ENCODE measurements at places on chromosomes 1 and 21. TPM values are rescaled to one million over a fixed set of nuclear protein-coding genes. Genes with fewer than 3 reads are reported as not detected.

PROK1 gene
- not detected for total RNA-seq

IGSF9 gene
- total RNA-seq: not detected

RNF186 gene
- not detected for total RNA-seq

C2CD4D gene
- total RNA-seq: 1.6 TPM

OR6N1 gene
- not detected for total RNA-seq

SEC22B gene
- total RNA-seq: 18.8 TPM

STMN1 gene
- total RNA-seq: 487 TPM

EPHA10 gene
- total RNA-seq: not detected

GRCh38 chr1:4963251-4963650 is 308.8 kb downstream of the AJAP1 start:
- no peak overlapping the region for H3K4me3 ChIP-seq
- H3K36me3 ChIP-seq: no peaks in the 10 kb centered on the region
- peaks cover 2% of the 10 kb centered on the region for H3K4me1 ChIP-seq
- DNase-seq: no peak
- H3K27ac ChIP-seq: no peak overlapping the region

DNA sequence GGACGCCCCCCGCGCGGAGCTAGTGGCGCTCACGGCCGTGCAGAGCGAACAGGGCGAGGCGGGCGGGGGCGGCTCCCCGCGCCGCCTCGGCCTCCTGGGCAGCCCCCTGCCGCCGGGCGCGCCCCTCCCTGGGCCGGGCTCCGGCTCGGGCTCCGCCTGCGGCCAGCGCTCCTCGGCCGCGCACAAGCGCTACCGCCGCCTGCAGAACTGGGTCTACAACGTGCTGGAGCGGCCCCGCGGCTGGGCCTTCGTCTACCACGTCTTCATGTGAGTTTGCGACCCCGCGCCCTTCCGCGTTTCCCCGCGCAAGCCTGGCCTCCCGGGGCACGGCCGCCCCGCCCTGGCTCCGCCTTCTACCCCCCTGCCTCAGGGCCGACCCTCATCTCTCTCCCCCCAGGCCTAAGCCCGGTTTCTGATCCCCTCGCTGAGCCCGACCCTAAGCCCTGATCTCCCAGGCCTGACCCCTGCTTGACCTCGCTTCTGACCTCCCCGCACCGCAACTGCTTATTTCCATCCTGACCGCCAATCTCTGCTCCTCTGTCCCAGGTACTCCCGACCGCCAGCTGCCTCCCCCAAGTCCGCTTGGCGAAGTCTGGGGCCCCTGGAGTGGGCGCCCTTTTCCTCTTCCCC is 669 bp downstream of the KCNQ4 start:
- no peak for DNase-seq
- no peak overlapping the region for H3K27ac ChIP-seq
- peaks cover 26% of the 10 kb centered on the region for H3K27me3 ChIP-seq
- H3K4me1 ChIP-seq: peaks cover 7% of the 10 kb centered on the region
- H3K4me3 ChIP-seq: peak overlapping the region; percentile 56

DNA sequence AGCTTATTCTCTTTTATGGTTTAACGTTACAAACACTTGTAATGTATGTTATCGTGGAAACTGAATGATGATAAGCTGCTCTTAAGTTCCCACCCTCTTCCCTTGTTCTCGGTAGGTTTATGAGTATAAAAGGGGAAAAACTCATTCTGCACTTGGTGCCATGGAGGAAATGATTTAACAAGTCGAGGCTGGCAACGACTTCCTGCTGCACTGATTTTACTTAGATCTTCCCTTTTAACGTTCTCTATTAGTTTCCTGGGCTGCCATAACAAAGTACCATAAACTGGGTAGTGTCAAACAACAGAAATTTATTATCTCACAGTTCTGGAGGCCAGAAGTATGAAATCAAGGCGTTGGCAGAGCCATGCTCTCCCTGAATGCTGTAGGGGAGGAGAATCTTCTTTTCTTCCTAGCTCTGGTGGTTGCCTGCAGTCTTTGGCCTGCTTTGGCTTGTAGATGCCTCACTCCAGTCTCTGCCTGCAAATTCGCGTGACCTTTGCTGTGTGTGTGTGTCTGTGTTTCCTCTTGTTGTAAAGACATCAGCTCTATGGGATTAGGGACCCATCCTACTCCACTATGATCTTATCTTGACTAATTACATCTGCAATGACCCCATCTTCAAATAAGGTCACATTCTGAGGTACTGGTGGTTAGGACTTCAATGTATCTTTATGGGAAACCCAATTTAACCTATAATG is 26.3 kb downstream of the HUNK start:
- H3K27me3 ChIP-seq: no peaks in the 10 kb centered on the region
- no peak overlapping the region for H3K27ac ChIP-seq
- no peaks in the 10 kb centered on the region for H3K36me3 ChIP-seq
- H3K4me1 ChIP-seq: peaks cover 15% of the 10 kb centered on the region
- no peak for DNase-seq
- no peak overlapping the region for H3K4me3 ChIP-seq

DNA sequence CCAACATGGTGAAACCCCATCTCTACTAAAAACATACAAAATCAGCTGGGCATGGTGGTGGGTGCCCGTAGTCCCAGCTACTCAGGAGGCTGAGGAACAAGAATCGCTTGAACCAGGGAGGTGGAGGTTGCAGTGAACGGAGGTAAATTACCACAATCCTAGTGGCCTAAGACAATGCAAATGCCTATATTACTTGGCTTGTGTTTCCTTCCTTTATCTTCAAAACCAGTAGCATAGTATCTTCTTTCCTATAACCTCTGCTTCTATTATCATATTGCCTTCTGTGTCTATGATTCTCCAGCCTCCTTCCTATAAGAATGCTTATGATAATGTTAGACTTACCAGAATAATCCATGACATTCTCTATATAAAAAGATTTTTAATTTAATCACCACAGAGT is 156.2 kb upstream of the RGS18 start:
- H3K4me3 ChIP-seq: no peak overlapping the region
- H3K27ac ChIP-seq: no peak overlapping the region
- no peaks in the 10 kb centered on the region for H3K36me3 ChIP-seq
- no peaks in the 10 kb centered on the region for H3K27me3 ChIP-seq
- DNase-seq: no peak

GRCh38 chr1:22412932-22413727 is 38.5 kb upstream of the ZBTB40 start:
- no peaks in the 10 kb centered on the region for H3K36me3 ChIP-seq
- H3K4me1 ChIP-seq: peaks cover 2% of the 10 kb centered on the region
- H3K27me3 ChIP-seq: peaks cover 16% of the 10 kb centered on the region
- no peak for DNase-seq
- no peak overlapping the region for H3K27ac ChIP-seq

DNA sequence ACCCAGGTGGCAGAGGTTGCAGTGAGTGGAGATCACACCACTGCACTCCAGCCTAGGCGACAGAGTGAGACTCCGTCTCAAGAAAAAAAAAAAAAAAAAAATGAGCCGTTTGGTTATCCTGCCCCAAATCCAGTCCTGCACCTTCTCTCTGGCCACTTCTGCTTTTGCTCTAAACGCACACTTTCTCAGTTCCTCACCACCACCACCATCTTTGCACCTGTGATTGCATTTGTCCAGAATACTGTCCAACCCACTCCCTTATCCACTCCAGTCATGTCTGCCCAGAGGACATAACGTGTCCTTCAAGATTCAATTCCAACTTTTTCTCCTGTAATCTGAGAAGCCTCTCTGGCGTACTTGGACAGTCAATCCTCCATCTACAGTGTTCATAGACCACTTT is 2.2 kb upstream of the NEK2 start:
- DNase-seq: no peak
- no peak overlapping the region for H3K27ac ChIP-seq
- peaks cover 6% of the 10 kb centered on the region for H3K36me3 ChIP-seq
- H3K4me3 ChIP-seq: no peak overlapping the region

DNA sequence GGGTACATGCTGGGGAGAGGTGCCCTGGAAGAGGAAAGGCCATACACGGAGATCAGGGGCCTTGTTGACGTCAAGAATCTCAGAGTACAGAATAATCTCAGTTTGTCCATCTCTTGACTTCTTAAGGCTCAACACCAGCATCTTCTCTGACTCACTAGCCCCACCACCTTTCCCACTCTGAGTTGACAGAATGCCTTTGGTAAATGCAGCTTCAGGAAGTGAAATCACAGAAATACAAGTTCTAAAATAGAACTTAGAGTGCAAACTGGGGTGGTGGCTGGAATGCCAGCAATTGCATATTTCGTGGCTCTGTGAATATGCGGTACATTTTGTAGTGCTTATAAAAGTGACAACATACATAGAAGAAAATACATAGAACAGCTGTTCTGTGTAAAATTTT is 1.6 kb downstream of the COG2 start:
- no peak overlapping the region for H3K27ac ChIP-seq
- H3K36me3 ChIP-seq: peaks cover 10% of the 10 kb centered on the region
- H3K4me1 ChIP-seq: peaks cover 56% of the 10 kb centered on the region
- H3K4me3 ChIP-seq: peak overlapping the region; percentile 89
- peak; percentile 26 for DNase-seq
- H3K27me3 ChIP-seq: peaks cover 3% of the 10 kb centered on the region

DNA sequence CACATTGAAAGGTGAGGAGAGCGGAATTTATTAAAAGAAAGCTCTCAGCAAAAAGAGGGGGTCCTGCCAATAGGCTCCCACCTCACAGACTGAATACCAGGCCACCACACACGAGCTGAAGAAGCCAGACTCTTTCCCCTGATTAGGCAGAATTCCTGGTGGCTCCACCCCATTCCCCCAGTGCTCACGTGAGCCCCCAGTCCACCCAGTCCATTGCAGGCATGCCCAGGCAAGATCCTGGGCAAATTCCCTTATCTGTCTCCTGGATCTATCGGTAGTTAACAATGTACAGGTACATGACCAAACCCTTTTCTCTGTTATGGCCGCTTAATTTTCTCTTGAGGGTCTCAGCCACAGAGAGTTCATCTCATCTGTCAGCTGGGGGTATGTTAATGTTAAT is 54.6 kb upstream of the BTG3 start:
- H3K27me3 ChIP-seq: peaks cover 2% of the 10 kb centered on the region
- H3K4me3 ChIP-seq: no peak overlapping the region
- H3K27ac ChIP-seq: no peak overlapping the region
- H3K4me1 ChIP-seq: peaks cover 3% of the 10 kb centered on the region

DNA sequence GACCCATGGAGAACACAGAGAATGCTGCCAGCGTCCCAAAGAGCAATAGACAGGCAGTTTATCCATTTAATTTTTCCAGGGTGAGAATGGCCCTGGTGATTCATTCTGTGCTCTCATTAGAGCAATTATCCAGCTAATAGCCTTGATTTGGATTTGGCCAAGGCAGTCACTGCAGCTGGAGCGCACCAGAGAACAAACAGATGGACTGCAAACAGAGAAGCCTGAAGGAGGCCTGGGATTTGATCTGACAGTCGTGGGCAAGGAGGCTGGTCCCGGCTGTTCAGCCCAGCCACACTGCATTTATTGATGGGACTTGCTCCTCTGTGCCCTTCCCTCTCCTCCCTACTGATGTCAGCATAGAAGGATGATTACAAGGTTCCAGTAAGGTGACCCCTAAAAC is 353.9 kb upstream of the C1orf174 start:
- H3K27ac ChIP-seq: no peak overlapping the region
- H3K27me3 ChIP-seq: peaks cover 14% of the 10 kb centered on the region

DNA sequence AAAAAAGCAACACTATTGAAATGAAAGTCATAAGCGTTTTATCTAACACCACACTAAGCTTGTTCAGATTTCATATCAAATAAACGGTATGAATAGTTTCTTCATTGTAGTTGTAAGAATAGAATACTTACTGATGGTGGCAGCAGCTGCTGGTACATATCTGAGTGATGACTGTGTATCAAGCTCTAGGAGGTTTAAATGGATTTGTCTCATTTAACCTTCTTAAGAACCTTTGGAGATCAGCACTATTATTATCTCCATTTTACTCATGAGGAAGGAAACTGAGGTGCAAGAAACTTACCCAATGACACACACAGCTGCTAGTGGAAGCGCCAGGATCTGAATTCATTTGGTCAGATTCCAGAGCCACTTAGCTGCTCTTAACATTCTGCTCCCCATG is 104.0 kb downstream of the EIF4G3 start:
- no peaks in the 10 kb centered on the region for H3K4me1 ChIP-seq
- DNase-seq: no peak
- H3K27ac ChIP-seq: no peak overlapping the region
- H3K36me3 ChIP-seq: peaks cover 4% of the 10 kb centered on the region
- H3K4me3 ChIP-seq: no peak overlapping the region
- H3K27me3 ChIP-seq: no peaks in the 10 kb centered on the region

DNA sequence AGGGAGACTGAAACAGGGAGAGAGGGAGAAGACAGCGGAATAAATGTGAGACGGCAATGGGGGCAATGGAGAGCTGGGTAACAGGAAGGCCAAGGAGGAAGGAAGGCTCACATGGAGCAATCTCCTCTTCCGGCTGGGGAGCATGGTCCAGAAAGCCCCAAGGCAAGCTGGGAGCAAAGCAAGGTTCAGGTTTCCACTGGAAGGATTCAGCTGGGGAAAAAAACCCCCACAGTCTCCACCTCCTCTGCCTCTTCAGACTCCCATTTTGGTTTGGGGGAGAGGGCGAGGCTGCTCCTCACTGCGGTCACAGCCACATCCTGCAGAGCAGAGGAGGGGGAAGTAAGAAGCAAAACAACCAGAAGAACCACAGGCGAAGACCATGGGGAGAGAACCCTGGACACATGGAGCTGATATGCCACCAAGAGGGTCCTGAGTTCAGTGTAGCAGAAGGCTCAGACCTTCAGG is 650 bp downstream of the TNFAIP8L2 start:
- H3K36me3 ChIP-seq: peaks cover 51% of the 10 kb centered on the region
- peak overlapping the region; percentile 98 for H3K27ac ChIP-seq
- DNase-seq: peak; percentile 85
- no peaks in the 10 kb centered on the region for H3K27me3 ChIP-seq

- no peak overlapping the region for H3K27ac ChIP-seq
- peaks cover 6% of the 10 kb centered on the region for H3K27me3 ChIP-seq
- H3K36me3 ChIP-seq: no peaks in the 10 kb centered on the region
- no peak for DNase-seq
Observed at GRCh38 chr1:65409314-65409713, 11.2 kb upstream of the LEPR start.

- H3K27ac ChIP-seq: no peak overlapping the region
- no peak overlapping the region for H3K4me3 ChIP-seq
- DNase-seq: no peak
- no peaks in the 10 kb centered on the region for H3K27me3 ChIP-seq
Observed at GRCh38 chr1:228373004-228373680, 33.5 kb downstream of the TRIM11 start.

GRCh38 chr21:34952701-34953100 is 96.4 kb downstream of the RUNX1 start:
- H3K36me3 ChIP-seq: peaks cover 18% of the 10 kb centered on the region
- no peak for DNase-seq
- H3K27ac ChIP-seq: no peak overlapping the region
- peaks cover 67% of the 10 kb centered on the region for H3K4me1 ChIP-seq
- no peak overlapping the region for H3K4me3 ChIP-seq
- H3K27me3 ChIP-seq: no peaks in the 10 kb centered on the region

- H3K4me3 ChIP-seq: no peak overlapping the region
- H3K4me1 ChIP-seq: peaks cover 42% of the 10 kb centered on the region
- H3K27ac ChIP-seq: no peak overlapping the region
- H3K27me3 ChIP-seq: no peaks in the 10 kb centered on the region
- DNase-seq: no peak
Observed at GRCh38 chr1:89203166-89203565, 4.4 kb upstream of the GBP4 start.

GRCh38 chr21:25568246-25568645 is 39.0 kb downstream of the MRPL39 start:
- peak overlapping the region; percentile 83 for H3K4me3 ChIP-seq
- no peaks in the 10 kb centered on the region for H3K27me3 ChIP-seq
- H3K4me1 ChIP-seq: peaks cover 39% of the 10 kb centered on the region
- peak; percentile 42 for DNase-seq
- H3K36me3 ChIP-seq: peaks cover 96% of the 10 kb centered on the region

GRCh38 chr1:174535207-174535606 is 87.4 kb downstream of the GPR52 start:
- DNase-seq: no peak
- H3K36me3 ChIP-seq: peaks cover 31% of the 10 kb centered on the region
- H3K27me3 ChIP-seq: no peaks in the 10 kb centered on the region
- no peak overlapping the region for H3K27ac ChIP-seq
- H3K4me3 ChIP-seq: no peak overlapping the region
